ENCODE measurements at places on chromosomes 5 and 9.

- no peak for DNase-seq
Observed at GRCh38 chr5:139636207-139636792, 11.8 kb upstream of the CXXC5 start.

DNA sequence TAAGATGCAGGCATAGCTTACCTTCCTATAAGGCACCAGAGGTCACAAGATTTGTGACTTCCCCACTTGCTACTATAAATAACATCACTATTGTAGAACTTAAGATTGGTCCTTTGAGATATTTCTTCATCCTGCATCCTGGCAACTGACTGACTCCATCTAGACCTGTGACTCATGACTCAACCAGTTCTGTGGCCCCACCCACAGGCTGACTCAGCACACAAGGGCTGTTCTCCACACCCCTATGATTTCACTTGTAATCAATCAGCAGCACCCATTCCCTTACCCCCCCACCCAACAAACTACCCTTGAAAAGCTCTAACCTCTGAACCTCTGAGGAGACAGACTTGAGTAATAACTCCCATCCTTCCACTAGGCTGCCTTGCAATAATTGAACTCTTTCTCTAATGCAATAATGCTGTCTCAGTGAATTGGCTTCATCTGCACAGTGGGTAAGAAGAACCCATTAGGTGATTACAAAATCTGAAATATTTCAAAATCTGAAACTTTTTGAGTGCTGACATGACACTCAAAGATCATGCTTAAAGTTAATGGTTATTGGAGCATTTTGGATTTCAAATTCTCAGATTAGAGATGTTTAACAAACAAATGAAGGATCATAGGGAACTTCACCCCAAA lies 296.7 kb downstream of the ARL15 start:
- DNase-seq = no peak

- DNase-seq = peak; percentile 52
Observed at GRCh38 chr5:133469846-133470245, 142.5 kb downstream of the FSTL4 start.

GRCh38 chr9:107260437-107261081 lies 22.5 kb upstream of the RAD23B start:
- DNase-seq = no peak

- DNase-seq = no peak
Observed at GRCh38 chr9:133851693-133852092, 113.5 kb upstream of the SARDH start.

GRCh38 chr5:172322028-172322965 lies 38.7 kb upstream of the UBTD2 start:
- no peak for DNase-seq

DNA sequence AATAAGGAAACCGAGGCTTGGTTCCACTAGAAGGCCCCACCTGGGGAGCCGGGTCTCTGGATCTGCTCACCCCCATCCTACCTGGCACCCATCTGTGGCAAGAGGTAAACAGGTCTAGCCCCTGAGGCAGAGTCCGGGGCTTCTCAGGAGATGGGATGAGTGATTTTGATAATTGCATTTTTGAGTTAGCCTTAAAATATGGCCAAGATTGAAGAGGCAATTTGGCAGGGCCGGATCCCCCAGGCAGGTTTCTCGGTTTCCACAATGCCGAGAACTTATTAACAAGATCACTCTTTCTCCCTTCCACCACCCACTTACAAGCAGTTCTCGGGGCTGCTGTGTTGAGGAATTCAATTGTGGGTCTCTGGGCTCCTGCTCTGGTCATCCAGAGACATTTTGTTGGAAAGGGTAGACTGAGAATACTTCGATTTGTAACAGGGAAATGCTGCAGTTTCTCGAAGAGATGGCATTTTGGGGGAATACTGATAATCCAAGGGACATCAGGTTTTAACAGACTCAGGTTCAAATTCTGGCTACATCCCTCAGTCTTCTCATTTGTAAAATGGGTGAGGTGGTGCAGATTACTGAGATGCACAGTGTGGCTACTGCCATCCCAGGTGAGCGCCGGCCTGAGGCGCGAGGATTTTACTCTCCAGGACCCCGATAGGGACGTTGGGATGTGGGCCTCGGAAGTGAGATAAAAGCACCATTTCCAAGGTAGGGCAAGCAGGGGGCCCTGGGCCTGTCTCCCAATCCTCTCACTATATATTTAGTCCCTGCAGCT lies 194.2 kb downstream of the CDK5RAP2 start:
- DNase-seq = no peak

DNA sequence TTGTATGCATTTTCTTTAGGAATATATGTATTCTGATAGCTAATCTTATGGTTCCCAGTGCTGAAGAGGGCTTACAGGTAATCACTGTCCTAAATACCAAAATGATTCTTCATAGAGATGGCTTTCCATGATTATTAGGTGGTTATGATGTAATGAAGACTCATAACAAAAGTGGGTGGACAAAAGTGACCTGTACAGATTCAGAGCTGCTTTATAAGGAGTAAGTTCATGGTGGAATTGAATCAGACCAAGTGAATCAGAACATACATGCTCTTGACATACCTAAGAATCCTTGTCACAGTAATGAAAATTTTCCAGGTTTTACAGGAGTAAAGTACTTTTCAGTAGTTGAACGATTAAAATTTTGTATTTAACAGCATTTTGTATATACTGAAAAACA lies 105.6 kb downstream of the NIPBL start:
- DNase-seq = no peak

DNA sequence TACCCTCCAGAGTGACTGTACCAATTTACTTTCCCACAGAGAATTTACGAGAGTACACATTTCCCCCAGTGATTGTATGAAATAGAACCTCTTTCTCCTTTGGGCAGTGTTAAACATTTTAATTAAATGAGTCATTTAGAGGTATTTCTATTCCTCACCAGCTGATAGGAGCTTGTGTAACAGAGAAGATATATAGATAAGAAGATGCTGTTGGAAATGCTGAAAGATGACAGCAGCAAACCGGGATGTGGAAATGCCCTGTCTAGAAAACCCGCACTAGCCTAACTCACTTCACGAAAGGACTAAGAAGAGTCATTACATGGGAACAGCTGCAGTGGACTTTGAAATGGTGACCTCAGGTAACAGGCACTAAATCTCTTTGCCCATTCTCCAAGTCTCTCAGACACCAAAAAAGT lies 68.3 kb downstream of the LPAR1 start:
- DNase-seq = no peak

DNA sequence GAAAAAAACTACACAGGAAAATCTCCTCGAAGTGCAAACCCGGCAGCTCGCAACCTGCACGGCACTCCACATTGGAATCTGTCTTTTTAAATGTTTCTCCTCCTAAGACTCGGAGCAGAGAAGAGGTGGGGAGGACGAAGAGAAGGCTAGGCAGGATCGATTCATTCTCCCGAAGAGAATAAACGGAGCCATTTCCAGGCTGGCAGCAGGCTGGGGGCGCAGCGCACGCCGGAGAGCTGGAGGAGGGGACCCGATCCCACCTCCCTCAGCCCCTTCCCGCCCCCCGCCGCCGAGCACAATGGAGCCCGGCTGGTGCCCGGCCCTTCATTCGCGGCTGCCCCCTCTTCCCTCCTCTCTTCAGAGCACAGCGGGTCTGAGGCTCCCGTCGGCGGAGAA lies 628 bp downstream of the HOMER1 start:
- DNase-seq = no peak

GRCh38 chr5:157718519-157718918 lies 12.7 kb upstream of the THG1L start:
- DNase-seq = no peak

- DNase-seq = no peak
Observed at GRCh38 chr9:108265065-108265464, 590.7 kb downstream of the ACTL7B start.

DNA sequence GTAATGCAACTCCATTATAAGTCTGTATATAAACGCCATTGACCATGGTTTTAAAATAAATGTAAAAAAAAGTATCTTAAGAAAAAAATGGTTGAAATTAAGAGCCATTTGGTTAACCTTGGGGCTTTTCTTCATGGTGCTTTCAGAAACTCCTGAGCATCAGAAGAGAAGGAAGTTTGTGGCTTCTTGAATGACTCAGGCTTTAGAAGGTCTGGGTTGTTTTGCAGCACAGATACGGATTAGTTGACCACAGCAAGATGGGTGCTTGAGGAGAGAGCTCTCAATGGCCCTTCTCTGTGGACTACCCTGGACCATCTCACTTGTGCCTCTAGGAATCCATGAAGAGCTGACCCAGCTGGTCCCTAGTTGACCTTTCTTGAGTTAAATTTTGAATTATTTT lies 189.5 kb downstream of the TMEM38B start:
- DNase-seq = no peak

DNA sequence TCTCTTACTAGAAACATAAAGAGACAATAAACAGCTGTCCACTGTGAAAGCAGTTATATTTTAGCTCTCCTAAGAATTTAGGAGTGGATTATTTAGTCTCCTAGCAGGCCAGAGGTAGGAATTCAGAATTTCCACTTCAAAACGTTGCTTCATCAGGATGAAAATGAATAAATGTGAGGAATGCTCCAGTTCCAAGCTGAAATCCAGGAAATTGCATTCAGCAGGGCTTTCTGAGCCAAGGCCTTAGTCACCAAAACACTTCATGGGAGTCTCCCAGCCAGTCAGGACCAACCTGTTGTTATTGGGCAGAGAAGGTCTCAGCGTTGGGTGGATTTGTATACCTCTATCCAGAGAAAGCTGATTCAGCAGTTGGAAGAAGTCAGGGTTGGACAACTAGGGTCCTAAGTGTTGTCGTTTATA lies 1040.3 kb downstream of the TLE1 start:
- DNase-seq = no peak

GRCh38 chr9:68832861-68833518 lies 128.0 kb downstream of the PIP5K1B start:
- no peak for DNase-seq

GRCh38 chr5:94498199-94498598 lies 120.2 kb downstream of the KIAA0825 start:
- no peak for DNase-seq

- DNase-seq = no peak
Observed at GRCh38 chr5:123439709-123440108, 16.5 kb upstream of the CEP120 start.

DNA sequence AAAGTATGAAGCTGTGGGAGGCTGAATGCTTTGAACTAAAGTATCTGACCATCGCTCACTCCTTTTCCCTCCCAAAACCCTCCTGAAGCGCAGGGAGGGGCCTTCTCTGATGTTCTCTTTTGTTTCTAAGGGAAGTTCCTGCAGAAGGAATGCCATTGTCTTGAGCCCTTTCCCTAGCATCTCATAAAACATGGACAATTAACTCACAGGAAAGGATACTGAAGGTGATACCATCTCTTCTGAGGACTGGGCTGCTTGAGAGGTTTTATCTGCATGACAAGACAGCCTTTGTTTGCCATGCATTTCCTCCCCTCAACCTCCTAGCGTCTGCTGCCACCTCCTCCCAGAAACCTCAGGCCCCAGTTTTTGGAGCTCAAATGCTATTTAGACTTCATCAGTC lies 4.3 kb upstream of the RMND5B start:
- no peak for DNase-seq

GRCh38 chr9:19471737-19472648 lies 63.2 kb downstream of the ACER2 start:
- DNase-seq = peak; percentile 85

DNA sequence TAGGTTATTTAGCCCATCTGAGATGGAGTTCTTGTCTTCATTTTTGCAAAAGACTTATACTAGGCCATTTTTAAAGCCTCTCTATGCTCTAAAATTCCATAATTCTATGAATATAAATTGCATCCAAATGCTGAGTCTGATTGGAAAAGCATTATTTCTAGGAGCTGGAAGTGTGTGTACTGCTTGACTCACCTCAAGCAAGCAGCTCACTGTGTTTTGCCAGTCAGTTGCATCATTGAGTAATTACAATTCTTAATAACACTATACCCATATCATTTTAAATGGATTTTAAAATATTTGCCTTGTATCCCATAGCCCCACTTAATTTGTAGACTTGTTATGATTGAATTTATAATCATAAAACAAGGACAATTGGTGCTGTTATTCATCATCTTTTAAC lies 161.0 kb downstream of the PAM start:
- DNase-seq = no peak

GRCh38 chr5:179294891-179295777 lies 50.1 kb downstream of the ADAMTS2 start:
- no peak for DNase-seq

- no peak for DNase-seq
Observed at GRCh38 chr5:163409384-163409783, 28.0 kb upstream of the CCNG1 start.

- no peak for DNase-seq
Observed at GRCh38 chr5:139178935-139179334, 19.2 kb downstream of the SIL1 start.

DNA sequence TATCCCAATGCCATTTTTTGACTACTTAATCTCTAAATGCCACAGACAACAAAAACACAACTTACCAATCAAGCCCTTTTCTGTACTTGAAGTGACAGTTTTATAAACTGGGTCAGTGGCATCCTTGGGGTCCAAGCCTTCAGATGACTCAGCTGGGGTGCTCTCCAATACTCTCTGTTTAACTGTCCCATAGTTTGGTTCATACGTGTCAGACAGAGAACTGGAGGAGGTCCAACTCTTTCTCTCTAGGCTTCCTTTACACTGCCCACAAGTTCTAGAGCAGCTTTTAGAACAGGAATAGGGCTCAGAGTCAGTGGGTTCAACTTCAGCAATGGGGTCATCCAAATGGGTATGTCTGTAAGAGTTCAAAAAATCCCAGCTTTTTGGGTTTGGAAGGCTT lies 166.9 kb downstream of the CDC42SE2 start:
- no peak for DNase-seq

DNA sequence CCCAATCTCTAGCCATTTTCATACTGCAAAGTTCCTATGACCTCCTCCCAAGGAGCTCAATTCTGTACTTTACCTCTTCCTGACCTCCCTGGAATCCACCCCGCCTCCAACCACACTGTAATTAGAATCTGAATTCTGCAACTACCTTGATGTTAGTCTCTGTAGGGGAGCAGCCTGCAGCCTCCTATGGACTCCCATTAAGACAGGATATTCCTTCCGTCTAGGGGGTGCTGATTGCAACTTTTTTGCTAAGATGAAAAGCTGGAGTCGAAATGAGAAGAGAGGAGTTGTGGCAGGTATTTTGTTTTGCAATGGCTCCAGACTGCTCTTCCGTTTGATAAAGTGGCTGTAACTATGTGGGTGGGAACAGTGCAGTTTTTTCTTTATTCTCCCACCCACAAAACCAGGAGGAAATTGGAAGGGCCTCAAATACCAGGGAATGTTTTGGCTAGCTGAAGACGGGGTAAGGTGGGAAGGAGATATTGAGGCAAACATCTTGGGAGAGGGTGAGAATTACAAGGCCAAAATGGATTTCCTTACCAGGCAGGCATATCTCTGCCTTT lies 23.8 kb downstream of the ANXA2R start:
- no peak for DNase-seq

GRCh38 chr9:15176836-15177235 lies 130.2 kb downstream of the TTC39B start:
- DNase-seq = no peak

- no peak for DNase-seq
Observed at GRCh38 chr5:81179959-81180358, 53.2 kb upstream of the CKMT2 start.

GRCh38 chr9:98536542-98537173 lies 172.1 kb downstream of the GABBR2 start:
- DNase-seq = no peak

- DNase-seq = no peak
Observed at GRCh38 chr9:93126151-93126781, 7.8 kb downstream of the NINJ1 start.

GRCh38 chr5:132808448-132808847 lies 4.7 kb upstream of the SOWAHA start:
- DNase-seq = no peak
